ENCODE measurements at places on chromosomes 4 and X. TPM values are rescaled to one million over a fixed set of nuclear protein-coding genes. Genes with fewer than 3 reads are reported as not detected.

MGARP gene
- polyA plus RNA-seq, result 0.45 TPM

MCUB gene
- 7.9 TPM for polyA plus RNA-seq

DNA sequence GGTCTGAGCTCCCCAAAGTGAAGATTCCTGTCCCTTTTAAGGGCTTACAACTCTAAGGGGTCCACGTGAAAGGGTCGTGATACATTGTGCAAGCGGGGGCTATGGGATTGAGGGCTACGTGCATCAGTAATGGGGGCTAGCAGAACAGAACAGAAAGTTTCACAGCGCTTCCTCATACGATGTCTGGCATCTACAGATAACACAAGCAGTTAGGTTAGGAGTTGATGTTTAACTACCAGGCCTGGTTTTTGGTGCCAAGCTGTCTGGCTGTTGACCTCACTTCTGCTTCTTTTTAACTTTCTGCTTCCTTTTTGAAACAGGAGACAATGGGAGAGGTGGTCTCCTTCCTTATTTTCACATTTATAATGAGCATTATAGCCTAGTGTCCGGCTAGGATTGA is 368.6 kb upstream of the CXorf51A start:
- DNase-seq, result no peak

DNA sequence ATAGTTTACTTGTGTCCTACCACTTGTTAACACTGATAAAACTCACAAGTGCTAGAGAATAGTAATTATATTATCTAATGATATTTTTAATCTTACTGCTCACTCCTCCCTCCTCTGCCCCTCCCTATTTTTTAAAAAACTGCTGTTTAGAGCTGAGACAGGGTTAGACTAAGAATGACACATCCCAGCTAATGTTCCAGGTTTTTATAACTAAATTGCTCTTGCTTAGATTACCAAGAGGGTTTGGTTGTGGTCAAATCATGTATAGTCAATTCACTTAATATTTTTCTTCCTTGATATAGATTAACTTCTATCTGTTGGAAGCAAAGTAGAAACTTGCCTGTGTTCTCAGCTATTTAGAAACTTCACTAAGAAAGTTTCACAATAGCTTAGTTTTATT is 60.2 kb downstream of the ATOH1 start:
- DNase-seq, result no peak

- DNase-seq, result peak; percentile 69
These were observed at the start of gene ZNF275 for GRCh38 chrX:153333821-153334653. TSS of gene ZNF275 (plus strand) at chrX:153334153. CDS start at chrX:153336680, 2,527 bp downstream.

DNA sequence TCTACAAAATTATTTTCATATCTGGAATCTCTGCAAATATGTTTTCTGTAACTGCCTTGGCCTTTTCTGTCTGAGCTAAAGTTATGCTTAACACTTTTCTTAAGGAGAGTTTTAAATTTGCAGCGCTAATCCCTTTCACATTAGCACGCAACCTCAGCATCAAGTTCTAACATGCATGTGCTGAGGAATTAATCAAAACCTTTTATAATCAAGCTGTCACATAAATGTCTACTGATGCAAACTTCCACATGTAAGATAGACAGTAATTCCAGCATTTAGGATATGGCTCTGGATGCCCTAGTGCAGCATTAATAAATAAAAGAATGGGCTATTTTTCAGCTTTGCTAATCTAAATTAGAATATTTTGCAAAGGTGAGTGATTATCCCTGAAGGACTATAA is 17.5 kb upstream of the NEIL3 start:
- DNase-seq, result no peak

GRCh38 chrX:129696463-129697155 is 41.9 kb upstream of the APLN start:
- DNase-seq, result no peak

- peak; percentile 64 for DNase-seq
These were observed 31.9 kb downstream of the F8A1 start for GRCh38 chrX:154918060-154918483.
